D721Med (cell line): ENCODE measurements at places on chromosomes 7 and 10.

DNA sequence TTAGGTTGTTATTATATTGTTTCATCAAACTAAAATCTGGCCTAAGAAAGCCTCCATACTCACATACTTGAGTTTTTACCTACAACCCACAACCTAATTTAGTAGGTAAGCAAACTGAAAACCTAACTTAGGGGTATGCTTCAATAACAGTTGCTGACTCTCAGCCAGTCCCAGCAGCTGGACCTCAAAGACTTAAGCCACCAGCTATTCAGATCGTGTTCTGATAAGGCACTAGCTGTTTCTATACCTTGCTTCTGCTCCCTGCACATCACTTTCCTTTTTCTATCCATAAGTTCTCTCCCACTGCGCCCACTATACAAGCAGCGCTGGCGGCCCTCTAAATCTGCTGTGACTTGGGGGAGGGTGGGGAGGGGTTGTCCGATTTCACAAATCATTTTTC lies 42.3 kb downstream of the SUGCT start:
- no peak for DNase-seq

GRCh38 chr7:69912846-69913245 lies 314.6 kb downstream of the AUTS2 start:
- DNase-seq = no peak

DNA sequence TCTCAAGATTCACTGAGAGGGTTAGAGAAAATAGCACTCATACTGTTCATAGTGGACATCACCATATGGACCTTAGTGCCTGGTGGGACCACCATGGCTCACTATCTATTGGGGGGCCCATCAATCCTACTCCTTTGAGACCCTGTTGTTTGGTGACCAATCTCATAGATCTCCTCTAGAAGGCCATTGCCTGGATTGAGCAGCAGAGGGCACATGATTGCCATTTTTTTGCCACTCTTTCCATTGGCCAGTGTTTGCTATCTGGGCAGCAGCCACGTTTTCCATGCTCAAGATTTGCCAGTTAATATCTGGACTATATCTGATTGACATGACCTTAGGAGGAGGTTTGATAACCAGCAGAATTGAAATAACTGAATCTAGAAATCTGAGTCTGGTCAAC lies 244.5 kb downstream of the ITGB1 start:
- no peak for DNase-seq

DNA sequence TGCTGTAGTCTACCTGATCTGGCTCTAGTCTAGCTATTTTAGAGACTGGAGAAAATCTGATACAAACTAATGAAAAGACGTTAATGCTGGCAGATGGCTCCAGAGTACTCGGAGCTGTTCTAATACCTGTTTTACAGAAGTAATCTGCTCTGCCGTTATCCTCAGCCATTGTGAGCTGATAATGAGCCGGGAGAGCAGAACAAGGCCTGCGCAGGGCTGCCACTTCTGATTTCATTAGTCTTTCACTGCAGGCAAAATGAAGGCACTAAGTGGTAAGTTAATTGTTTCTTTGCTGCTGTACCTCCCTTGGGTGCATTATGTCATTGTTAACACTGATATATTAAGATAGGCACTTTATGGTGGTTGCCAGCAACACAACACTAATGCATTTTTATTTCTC lies 456.4 kb upstream of the PFKP start:
- peak; percentile 44 for DNase-seq

GRCh38 chr10:11294831-11295450 lies 277.3 kb downstream of the CELF2 start:
- no peak for DNase-seq

DNA sequence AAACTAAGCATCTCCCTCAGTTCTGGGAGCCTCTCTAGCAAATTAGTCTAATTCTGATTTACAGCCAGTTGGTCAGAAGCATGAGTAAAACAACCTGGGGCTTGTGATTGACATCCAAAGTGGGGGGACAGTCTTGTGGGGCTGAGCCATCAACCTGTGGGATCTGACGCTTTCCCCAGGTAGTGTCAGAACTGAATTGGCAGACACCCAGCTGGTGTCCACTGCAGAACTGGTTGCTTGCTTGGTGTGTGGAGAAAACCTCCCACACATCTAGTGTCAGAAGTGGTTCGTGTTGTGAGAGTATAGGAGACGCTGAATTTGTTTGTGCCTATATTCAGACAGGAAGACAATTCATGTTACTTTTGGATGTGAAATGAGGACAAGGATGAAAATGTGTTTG lies 92.2 kb upstream of the PDCD4 start:
- DNase-seq = no peak

- no peak for DNase-seq
Measured at GRCh38 chr7:66958538-66959350, 36.6 kb downstream of the SBDS start.

DNA sequence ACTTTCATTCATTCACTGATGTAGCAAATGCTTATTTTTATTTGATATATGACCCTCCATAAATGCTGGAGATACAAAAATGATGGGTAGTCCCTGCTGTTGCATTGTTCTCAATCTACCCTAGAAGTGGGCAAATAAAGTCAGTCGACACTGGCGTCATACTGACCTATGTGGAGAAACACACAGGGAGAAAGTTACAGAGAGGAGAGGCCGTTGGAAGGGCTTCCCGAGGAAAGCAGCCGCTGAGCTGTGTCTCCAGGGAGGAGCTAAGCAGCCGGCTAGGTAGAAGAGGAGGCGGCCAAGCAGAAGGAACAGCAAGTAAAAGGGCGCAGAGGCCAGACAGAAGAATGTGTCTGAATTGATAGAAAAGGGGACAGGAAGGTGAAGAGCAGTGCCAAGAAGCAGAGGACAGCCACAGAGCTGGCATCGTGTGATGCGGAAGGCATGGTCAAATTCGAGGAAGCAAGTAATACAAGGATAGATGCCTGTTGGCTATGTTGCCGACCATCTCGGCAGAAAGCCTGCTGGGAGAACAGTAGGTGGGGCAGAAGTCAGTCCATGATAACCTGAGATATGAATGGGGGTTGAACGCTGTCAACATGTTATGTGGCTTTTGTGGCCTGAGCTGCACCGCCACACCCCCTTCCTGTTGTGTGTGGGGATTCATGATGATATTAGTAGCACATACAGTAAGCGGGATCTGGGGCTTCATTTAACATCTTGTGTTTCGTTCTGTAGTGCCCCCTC lies 25.9 kb downstream of the ST8SIA6 start:
- no peak for DNase-seq

DNA sequence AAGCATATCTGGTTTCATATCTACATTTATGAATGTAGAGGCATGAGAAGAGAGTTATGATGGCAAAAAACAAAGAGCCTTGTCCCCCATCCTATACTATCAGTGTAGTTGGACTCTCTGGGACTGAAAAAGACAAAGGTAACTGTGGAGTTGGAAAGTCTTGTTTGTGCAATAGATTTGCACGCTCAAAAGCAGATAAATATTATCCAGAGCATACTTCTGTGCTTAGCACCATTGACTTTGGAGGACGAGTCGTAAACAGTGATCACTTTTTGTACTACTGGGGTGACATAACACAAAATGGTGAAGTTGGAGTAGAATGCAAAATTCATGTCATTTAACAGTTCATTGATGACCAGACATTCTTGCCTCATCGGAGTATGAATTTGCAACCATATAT lies 85.2 kb upstream of the EGFR start:
- no peak for DNase-seq

GRCh38 chr10:13483951-13484350 lies 44.9 kb downstream of the BEND7 start:
- DNase-seq = no peak

DNA sequence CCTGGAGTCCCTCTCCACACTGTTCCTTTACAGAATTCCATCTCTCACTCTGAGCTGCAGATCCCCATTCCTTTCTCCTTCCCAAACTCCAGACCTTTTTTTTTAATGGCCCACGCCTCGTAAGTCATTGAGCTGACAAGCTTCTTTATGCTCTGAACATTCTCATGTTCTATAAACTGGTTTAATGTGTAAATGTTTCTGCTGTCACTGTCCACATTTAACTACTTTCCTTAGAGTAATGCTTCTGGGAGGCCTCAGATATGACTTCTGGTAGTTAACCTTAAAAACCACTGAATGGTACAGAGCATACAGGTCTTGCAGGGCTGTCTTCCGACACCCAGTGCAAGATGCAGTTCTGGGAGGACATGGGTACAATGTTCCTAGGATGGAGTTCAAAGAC lies 71.1 kb upstream of the CAMK2B start:
- DNase-seq = no peak

- peak; percentile 58 for DNase-seq
Measured at GRCh38 chr7:68176974-68177373, 1180.3 kb downstream of the TYW1 start.

DNA sequence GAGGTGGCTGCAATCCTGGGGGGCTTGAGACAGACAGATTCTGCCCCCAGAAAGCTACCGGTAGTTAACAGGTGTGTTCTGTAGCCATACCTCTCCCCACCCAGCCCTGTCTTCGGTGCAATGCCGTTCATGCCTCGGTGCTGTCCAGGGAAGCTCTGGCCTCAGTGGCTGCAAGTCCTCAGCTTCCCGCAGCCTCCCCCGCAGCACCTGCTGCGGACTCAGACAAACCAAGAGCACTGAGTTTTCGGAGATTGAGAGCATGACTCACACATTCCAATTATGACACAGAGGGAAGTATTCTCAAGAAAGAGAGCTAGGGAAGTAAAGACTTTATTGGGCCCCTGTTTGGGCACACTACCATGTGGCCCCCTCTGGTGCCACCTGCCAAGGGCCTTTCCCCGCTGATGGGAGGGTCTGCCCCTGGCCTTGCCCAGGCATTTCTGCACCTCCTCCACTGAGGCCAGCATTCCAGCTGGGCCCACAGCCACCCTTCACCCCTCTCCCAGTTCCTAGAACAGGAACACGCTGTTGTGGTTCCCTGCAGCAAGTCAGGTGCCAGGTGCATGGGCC lies 30.2 kb upstream of the EZH2 start:
- no peak for DNase-seq

- DNase-seq = no peak
Measured at GRCh38 chr7:131284702-131285419, 42.8 kb upstream of the MKLN1 start.

GRCh38 chr10:74439213-74439612 lies 288.2 kb downstream of the ADK start:
- no peak for DNase-seq

GRCh38 chr10:13794992-13795612 lies 208.3 kb downstream of the PRPF18 start:
- no peak for DNase-seq

DNA sequence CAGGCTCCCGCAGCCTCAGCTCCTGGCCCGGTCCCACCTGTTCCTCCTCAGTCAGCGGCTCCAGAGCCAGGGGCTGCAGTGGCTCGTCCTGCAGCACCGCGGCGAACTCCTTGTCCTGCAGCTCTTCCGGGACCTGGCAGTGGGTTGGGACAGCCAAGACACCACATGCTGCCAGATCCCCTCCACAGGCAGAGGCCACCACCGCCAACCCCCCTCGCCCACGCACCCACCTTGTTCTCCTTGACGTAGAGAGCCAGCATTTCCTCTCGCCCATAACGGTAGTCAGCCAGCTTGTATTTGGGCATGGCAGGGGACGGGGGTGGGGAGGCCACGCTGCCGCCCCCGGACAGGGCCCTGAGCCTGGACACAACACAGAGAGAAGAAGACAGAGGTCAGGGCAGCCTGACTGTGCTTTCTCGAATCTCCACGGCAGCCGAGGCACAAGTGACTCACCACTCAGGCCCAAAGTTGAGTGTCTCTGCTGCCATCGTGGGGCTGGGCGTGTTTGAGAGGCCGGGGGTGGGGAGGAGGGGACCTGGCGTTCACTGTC lies 6.2 kb downstream of the GIGYF1 start:
- DNase-seq = peak; percentile 7

DNA sequence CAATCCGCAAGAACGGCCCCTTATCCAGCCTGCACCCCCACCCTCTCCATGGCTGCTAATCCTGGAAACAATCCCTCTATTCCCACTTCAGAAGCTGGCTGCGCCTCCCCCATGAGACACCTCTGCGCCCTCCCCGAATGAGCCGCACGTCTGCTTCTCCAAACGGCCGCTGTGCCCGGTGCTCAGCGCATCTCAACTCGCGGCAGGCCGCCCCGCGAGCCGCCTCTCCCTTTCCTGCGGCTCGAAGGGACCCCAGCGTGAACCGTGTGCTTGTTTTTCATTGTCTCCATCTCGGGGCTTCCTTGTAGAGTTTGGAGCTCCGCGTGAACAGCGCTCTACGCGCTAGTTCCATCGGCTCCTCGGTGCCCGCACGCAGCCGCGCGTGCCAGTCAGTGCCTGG lies 20.8 kb upstream of the FXYD4 start:
- no peak for DNase-seq

DNA sequence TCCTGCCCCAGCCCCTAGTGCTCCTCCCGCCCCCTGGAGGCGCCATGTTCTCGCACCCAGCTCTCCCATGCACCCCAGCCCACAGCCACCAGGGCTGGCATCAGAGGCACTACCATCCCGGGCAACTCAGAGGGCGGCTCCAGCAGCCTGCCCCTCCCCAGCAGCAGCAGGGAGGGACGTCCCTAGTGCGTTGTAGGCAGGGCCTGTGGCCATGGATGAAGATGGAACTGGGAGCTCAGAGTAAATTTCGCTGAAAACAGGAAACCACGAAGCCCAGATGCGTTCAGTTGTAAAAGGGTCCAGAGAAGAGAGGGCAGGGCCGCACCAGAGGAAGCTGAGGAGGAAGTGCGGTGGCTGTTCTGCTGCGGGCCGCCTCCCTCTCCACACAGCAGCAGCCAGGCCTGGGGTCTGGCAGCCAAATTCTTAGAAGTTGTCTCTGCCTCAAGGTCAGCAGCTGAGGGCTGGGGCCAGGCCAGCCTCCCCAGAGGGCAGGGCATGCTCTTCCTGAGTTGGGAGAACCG lies 24.6 kb downstream of the VSIR start:
- no peak for DNase-seq

DNA sequence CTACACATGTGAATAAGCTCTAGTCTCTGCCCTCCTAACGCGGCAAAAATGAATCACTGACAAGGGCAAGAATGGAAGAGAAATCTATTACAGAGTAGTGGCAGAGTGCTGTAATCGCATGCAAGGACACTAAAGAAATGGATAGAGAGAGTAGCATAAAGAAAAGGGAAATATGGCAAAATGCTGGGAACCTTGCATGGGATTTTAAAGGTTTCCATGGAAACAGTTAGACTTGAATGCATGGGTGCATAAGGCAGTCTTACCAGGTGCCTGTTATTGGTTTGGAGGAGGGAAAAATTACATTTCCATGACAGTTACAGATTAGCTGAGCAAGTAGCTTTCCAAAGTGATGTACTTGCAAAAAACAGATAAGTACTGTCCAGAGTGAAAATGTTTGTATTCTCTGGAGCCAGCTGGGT lies 233.4 kb downstream of the PTN start:
- DNase-seq = no peak

DNA sequence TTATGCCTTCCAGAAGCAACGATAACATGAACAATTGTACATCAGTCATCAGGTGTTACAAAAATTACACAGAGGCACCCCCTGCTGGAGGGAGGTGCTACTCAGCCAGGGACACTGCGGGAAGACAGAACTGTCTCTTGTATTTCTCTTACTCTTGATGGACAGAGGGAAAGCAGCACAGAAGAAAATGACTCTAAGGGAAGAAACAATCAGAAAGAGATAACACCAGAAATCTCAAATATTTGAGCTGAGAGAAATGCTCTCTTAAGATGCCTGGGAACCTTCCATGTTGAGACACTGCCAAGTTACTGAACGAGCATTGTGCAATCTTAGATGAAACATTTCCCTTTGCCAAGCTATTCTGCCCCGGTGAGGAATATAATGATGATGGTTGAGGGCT lies 227.6 kb upstream of the NPSR1 start:
- no peak for DNase-seq
